ENCODE measurements at places on chromosomes 4 and X.

GRCh38 chrX:103073467-103073866 lies 9.5 kb upstream of the BEX1 start:
- no peak for DNase-seq

GRCh38 chr4:73422458-73422752 lies 13.6 kb upstream of the AFP start:
- DNase-seq, result no peak

DNA sequence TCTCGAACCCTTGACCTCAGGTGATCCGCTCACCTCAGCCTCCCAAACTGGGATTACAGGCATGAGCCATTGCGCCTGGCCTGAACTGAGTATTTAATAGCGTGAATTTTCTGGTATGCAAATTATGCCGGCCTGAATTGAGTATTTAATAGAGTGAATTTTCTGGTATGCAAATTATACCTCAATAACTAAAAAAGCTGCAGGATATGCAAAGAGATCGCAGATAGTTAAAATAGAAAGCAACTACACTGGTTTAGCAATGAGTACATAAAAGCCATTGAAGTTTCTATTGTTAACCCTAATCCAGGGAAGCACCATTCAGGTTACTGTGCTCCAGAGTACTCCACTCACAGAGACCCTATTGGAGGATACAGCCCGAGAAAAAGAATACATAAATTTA lies 22.8 kb downstream of the FBXW7 start:
- DNase-seq, result no peak

DNA sequence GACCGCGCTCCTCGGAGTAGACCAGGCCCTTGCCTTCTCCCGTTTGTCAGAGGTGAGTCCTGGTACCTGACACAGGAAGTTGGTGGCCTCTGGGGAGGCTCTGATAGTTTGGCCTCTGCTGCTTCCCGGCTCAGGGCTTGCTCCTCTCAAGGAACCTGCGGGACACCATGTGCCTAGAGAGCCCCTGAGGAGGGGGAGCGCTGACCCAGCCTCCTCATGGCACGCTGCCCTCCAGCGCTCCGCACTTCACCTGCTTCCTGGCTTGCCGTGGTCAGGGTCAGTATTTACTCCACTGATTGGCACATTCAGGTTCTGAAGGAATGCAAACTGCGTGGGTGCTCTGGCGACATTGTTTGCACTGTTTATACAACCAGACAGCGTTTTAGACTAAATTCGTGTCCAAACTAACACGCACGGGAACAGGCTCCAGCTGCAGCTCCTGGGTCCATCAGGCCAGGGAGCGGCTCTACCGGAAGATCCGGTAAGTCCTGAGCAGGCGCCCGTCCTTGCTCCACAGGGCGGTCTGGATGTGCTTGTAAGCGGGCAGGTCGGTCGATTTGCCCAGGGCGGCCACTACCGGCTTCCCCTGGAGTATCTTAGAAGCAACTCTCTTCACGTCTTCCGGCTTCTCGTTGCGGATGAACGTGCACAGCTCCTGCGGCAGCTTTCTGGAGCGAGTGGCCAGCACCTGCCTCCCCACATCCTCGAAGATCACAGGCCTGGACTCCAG lies 121.6 kb upstream of the GRID2 start:
- DNase-seq, result no peak

DNA sequence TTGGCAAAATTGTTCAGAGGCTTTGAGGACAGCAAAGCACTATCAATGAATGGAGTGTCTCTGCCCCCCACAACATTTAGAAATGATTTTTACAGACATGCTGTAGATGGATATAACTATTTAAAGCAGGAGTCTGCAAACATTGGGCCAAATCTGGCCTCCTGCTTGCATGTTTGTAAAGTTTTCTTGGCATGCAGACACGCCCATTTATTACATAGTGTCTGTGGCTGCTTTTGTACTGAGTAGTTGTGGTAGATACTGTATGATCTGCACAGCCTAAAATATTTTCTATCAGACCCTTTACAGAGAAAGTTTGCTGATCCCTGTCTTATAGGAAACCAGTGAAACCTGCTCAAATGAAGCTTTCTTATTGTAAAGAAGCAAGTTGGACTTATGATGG lies 45.5 kb upstream of the PHEX start:
- DNase-seq, result no peak

- DNase-seq, result no peak
These were observed 55.8 kb upstream of the POU4F2 start for GRCh38 chr4:146582864-146583263.

DNA sequence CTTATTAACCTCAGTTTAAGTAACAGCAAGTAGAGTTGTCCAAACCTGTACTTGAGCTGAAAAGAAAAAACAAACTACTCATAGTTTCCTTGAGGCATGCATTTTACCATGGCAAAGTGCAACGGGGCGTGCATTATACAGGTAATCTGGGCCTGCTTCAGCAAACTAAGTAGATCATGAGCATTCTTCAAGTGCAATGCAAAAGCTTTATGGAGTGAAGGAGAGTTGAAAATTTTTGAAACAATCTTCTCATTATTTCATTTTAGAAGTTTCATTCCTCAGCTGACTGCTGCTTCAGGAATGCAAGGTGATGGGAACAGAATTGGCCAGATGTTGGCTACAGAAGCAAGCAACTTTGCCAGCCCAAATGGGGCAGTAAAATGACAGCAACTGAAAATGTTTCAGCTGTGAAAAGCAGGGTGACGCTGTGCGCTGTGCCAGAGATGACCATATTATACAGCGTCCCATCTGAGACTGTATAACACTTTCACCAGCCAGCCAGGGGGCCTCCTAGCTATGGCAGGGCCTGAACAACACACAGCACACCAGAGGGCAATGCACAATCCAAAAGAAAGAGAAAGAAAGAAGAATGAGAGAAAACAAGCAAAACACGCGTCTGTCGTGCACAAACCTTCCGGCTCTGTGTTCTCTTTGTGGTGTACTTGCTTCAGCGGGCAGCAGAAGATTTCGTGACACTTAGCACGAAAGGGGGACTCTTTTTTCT lies 145.5 kb upstream of the FGF13 start:
- no peak for DNase-seq

GRCh38 chr4:67723949-67724348 lies 23.0 kb upstream of the UBA6 start:
- DNase-seq, result no peak

GRCh38 chr4:102817613-102818268 lies 9.6 kb downstream of the UBE2D3 start:
- no peak for DNase-seq

DNA sequence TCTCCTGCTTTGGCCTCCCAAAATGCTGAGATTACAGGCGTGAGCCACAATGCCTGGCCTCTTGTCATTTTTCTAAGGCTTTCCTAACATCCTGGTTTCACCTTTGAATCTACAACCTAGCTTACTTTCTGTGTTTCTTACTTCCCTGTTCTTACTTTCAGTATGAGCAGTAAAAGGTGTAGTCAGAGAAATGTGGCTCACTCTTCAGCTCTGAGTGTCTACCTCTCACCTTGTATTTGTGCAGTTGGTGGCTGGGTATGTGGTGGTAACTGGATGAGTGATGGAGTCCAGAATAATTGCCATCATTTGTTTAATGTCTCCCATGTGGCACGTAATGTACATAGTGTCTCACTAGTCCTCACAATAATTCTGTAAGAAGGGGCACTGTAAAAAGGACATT lies 19.1 kb upstream of the CXCL11 start:
- no peak for DNase-seq

DNA sequence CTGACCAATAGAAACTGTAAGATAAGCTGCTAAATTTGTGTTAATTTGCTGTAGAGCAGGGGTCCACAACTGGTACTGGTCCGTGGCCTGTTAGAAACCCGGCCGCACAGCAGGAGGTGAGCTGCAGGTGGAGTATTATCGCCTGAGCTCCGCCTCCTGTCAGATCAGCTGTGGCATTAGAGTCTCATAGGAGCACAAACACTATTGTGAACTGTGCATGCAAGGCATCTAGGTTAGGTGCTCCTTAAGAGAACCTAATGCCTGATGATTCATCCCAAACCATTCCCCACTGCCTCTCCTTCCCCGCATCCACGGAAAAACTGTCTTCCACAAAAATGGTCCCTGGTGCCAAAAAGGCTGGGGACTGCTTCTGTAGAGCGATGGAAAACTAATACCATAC lies 19.7 kb downstream of the FBXW7 start:
- DNase-seq, result no peak

DNA sequence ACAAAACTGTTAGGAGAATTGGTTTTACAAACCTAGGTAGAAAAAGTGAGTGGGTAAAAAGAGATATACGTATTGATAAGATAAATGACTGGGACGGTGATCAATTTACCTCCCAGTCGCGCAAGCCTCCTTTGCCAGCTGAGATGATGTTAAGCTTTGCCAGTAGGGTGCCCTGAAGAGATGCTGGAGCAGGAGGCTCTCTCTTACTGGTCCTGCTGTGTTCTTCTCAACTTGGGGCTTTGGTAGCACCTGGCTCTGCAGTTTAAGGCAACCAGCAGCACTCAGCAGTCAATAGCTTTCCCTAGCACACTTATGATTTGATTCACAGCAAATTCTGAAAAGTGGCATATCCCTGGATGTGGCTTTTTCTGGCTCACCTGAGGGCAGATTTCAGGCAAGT lies 1461.7 kb downstream of the ADGRL3 start:
- no peak for DNase-seq

- no peak for DNase-seq
These were observed 33.1 kb downstream of the SMIM10L2A start for GRCh38 chrX:135454816-135455215.

- DNase-seq, result no peak
These were observed 107.8 kb downstream of the GATB start for GRCh38 chr4:151652841-151653547.

DNA sequence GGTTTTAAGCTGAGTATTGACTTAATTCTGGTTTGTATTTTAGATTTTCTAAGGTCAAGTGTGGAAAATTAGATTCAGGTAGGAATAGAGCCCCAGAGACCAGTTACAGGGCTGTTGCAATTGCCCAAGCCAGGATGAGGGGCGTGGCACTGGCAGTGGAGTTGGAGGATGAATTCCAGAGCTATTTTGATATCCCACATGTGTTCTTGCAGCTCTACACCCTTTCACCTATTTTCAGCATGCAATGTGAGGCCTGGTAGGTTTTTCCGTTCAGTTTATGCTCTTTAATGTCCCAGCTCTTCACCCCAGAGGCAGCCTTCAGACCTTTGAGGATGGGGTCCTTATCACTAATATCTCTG lies 17.9 kb upstream of the OGT start:
- no peak for DNase-seq

GRCh38 chr4:186557061-186557460 lies 1.7 kb upstream of the MTNR1A start:
- no peak for DNase-seq

DNA sequence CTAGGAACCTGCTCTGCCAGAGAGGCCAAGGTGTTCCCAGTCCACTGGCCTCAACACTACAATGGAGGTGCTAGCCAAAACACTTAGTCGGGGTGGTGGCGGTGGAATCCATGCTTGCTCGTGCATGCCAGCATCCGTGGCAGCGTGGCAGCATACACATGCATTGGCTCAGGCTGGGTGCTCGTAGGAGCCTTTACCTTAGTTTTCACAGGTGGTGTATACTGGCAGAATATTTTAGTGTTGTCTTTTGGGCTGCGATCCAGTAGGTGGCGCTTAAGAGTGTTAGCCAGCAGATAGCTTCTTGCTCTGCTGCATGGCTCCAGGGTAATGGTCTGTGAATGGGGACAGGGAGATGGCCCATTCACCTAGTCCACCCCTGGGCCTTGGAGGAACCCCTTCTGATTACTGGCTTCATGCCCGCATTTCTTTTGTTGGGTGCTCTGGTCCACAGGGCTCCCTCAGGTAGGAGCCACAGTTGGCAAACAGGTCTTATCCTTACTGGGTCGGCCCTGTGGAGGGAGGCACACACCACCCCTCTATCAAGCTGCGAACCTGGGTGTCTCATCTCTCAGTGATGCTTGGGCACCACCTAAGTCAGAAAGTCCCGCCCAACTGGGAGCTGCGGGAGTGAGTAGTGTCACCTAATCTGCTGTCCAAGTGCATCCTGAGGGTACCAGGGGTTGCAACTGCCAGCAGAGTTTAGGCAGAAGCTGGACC lies 40.0 kb downstream of the RIPPLY1 start:
- no peak for DNase-seq

GRCh38 chrX:104400387-104400786 lies 145.7 kb upstream of the ESX1 start:
- no peak for DNase-seq

- DNase-seq, result no peak
These were observed 57.1 kb downstream of the FREM3 start for GRCh38 chr4:143643399-143643798.

DNA sequence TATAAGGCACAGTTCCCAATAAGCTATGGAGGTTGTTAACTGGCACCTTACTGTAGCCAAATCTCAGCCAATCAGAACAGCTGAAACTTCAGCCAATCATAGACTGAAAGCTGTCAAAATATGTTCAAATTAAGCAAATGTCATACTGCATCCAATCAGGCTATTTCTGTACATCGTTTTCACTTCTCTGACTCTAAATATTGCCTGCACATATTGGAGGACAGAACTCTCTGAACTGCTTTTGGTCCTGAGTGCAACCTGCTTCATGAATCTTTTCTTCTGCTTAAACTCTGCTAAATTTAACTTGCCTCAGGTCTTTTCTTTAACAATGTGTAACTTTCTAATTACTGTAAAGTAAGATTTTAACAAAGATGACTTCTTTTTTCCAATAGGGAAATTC lies 1198.9 kb upstream of the PCDH7 start:
- no peak for DNase-seq

GRCh38 chr4:179625406-179625805 lies 2183.2 kb upstream of the AGA start:
- no peak for DNase-seq

DNA sequence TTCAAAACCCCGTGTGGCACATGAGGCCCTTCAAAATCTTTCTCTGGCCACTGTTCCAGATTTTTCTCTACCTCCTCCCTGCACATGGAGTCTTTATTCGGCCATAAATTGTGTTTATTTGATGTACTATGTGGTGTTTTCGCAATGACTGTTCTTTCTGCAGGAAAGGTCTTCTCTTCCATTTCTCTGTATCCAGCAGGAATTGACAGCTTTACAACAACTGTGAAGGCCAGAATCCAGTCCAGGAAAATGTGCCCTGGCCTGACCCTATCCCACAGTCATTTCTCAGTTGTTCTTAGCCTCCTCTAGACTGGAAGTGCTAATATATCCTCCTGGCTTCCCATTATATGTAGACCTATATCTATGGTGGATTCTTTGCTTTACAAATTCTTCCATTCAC lies 191.4 kb downstream of the COL25A1 start:
- DNase-seq, result no peak

GRCh38 chr4:140673729-140674128 lies 82.5 kb downstream of the TBC1D9 start:
- DNase-seq, result no peak

DNA sequence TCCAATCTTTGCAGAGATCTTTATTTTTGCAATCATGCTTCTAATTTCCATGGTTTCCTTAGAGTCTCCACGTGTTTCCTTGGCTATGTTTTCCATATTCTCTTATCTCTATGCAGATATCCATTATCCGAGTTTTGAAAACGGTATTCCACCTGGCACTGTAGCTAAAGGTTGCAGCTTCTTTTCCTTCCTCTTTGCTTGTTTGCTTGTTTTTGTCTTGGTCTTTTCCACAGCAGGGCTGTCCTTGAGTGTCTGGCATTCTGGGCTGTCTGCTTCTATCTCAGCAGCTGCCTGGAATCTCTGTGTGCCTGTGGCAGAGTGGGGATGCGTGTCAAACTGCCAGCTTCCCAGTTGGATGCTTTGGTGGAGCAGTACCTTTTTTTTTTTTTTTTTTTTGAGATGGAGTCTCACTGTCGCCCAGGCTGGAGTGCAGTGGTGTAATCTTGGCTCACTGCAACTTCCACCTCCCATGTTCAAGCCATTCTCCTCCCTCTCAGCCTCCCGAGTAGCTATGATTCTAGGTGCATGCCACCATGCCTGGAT lies 46.9 kb downstream of the WFS1 start:
- no peak for DNase-seq
